ENCODE measurements at places on chromosomes 3 and 15.

GRCh38 chr15:99606646-99607045 lies 40.9 kb downstream of the MEF2A start:
- DNase-seq: no peak

DNA sequence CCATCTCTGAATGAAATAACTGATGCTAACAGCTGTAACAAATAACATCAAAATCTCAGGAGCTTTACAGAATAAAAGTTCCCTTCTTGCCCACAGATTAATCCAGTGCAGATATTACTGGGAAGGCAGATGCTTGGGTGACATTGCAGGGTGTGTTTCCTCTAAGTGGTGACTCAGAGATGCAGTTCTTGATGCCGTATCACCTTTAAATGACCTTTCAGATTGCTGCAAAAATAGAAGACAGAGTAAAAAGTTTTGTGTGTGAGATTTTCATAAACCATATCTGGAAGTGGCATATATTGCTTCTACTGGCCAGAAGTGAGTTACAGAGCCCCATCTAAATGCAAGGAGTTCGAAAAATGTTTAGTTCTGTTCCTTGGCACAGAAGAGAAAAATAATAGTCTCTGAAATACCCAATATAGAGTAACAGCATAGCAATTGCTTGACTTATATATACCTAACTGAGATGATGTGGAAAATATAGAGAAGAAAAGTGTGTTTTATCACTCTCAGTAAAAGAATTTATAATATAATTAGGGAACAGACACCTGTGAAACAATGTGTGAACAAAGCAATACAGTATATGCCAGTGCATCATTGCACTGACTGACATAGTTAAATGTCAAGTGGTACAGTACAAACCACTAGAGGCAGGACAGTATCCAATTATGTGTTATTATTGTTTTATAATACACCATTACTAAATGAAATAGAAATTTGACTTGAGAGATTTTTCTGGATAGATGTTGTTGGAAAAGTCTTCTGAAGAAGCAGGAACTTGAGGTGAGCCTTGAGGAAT lies 430.7 kb upstream of the CBLB start:
- DNase-seq: no peak

GRCh38 chr3:150996731-150997130 lies 24.2 kb upstream of the CLRN1 start:
- no peak for DNase-seq

- no peak for DNase-seq
Observed at GRCh38 chr3:111321786-111322185, 220.2 kb upstream of the CD96 start.

GRCh38 chr3:97481416-97481815 lies 283.1 kb upstream of the ARL6 start:
- no peak for DNase-seq
